ENCODE measurements at places on chromosomes 4 and X.

DNA sequence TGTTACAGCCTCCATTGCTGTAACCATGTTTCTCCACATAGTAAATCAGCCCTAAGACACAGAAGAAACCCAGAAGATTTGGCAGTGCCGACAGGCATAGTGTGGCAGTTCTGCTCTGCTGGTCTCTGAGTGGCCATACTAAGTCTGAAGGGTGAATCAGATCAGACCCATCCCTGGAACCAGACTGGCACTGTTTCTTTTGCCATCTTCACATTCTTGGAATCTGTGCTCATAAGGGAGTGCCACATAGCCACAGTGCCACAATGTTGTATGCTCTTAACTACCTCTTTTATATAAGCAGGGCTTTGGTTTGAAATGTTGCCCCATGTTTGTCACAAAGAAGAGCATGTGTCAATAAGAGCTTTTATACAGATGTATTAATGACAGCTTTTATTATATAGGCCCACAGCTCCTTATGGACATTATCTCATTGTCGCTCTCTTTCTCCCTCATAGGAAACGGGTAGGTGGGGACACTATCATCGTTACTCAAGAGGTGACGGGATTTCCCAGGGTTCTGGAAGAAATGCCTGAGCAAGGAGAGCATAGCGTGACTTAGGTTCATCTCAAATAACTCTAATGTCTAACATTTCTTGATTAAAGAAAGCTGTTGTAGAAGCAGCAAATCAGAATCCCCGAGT, 128.2 kb downstream of the CBR4 start:
- DNase-seq: no peak

DNA sequence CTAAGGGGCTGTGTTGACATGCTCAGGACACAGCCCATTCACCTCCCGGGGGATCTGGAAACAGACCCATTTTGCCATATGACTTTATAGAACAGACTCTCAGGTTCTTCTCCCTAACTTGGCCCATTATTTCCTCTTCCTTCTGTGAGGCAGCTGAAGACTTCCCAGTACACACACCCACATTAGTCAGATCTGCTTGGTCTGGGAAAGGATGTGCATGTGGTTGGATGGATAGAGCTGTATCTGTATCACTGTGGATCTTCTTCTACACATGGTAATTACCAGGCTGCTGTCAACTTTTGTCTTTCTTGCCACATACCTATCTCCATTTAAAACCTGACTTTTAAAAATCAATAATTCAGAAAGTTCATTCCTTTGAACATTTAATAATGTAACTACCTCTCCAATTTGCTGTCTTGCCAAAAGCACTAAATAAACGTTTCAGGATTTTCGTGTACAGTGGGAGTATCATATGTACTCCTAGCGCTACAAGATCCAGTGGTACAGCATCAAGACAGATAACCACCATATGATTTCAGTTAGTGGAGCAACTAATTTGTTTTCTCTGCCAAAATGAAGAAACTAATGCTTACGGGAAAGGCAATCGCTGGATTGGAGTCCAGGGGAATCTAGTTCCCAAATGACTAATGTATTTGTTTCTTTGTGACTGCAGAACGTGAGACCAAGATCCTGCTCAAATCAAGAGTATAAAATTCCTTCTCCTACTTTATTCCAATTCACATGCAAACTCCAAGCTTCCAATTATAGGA, 134.1 kb upstream of the MAP3K15 start:
- no peak for DNase-seq

DNA sequence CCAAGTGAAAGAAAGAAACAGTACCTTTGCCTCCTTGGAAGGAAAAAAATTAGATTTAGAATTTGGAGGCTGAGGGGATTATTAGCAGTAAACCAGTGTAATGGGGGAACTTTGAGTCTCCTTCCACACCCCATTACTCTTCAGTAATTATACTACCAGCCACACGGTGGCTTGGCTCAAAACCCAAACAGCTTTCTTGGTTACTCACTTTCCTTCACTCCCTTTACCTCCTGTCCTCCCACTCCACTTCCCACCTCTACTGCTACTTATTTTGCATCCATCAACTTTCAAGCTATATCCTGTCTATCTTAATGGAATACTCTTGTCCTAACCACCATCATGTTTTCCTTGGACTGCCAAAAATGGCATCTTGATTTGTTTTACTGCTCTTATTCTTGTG, 310.6 kb upstream of the AADAT start:
- DNase-seq: no peak

- DNase-seq: no peak
Measured at GRCh38 chr4:110020139-110020538, 107.5 kb downstream of the EGF start.

DNA sequence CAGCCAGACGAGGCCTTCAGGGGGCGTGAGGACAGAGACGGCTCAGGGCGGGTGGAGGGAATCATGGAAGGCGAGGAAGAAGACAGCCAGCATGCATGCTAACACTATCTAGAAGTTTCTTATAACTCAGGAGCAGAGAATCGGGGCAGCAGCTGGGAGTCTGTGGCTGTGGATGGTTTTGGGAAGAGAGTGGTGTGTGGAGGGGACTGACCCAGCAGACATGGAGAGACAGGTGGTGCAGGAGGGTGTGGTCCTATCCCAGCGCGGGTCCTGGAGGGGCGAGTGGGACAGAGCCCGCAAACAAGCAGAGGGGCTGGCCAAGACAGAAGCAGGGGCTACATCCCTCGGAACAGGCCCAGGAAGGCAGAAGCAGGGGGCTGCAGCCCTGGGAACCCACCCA, 192.1 kb downstream of the AFAP1 start:
- DNase-seq: no peak

DNA sequence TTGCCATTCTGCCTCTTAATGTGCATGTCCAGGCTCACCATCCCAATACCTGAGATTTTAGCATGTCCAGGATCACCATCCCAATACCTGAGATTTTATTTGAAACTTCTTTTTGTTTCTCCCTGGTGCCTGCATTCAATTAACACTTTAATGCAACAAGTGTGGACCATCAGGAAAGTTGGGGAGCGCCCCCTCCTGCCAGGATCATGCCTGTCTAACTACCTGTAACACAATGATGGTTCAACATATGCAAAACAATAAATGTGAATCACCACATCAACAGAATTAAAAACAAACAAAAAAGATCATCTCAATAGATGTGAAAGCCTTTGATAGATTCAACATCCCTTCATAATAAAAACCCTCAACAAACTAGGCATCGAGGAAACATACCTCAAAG, 1359.5 kb upstream of the DIAPH2 start:
- no peak for DNase-seq

DNA sequence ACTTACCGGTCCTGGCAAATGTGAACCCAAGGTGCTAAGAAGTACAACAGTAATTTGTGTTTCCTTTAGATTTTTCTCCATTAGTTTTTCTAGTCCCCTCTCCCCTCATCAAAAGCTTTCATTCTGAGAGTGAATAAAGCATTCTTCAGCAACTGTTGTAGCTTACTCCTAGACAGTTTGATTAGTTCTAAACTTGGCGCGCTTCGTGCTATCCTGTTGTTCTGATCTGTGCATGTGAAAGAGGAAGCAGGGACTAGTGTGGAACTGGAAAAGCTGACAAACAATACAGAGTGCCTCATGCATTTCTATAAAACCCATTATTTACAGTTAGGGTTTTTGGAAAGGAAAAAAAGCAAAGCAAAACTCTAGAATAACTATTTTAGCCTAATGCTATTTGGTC, 556.9 kb upstream of the SLIT2 start:
- no peak for DNase-seq

DNA sequence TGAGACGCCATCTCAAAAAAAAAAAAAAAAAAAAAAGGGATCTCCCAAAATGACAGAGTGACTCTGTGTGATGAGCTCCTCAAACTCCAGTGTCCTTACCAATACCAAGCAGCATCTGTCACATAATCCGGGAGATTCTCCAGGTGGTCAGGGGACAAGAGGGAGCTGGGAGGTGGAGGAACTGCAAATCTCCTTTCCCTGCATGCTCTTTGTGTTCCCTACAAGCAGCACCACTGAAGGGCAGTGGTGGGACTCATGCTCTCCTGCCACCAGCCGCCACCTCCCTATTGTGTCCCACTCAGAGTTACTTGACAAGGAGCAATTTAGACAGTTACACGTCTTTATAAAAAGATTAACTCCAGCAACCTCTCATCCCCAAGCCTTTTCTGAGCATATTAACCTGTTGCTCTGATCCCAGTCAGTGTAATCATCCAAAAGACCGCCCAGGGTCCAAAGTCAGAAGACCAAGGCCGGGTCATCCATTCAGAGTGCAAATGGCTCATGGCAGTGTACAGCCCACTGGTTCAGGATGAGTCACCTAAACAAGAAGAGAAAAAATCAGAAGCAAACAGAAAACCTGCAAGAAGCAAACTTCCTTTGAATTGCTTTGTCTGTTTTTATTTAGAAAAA, 23.6 kb downstream of the MGST2 start:
- no peak for DNase-seq

DNA sequence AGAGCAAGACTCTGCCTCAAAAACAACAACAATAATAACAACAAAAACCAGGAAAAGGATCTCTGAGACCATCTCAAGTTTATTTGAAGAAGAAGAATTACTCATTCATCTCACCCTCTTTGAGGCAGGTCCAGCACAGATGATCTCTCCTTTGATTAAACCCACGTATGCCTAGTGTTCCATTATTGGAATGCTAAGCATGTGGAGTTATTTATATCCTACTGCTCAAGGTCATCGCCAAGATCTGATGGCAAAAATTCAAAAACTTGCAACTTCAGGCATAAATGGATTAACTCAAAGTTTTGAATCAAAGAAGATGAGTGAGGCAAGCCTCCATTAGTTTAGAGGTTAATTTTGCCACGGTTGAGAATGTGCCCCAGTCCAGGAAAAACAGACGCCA, 184.2 kb downstream of the DHRSX start:
- no peak for DNase-seq

DNA sequence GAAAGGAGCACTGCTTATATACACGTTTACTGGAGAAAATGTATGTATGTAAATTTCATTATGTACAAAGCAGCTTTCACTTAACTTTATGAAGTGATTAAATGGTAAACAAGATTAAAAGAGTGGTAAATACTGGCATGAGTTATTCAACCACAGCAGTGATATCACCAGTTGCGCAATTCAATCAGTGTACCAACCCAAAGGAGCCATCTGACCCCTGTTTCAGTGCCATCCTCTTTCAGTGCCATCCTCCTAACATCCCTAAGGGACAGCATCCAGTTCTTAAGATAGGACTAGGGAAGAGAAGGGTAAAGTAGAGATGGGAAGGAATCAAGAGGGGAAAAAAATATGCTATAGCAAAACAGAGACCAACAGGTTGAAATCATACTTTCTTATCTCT, 16.2 kb downstream of the HPF1 start:
- no peak for DNase-seq

DNA sequence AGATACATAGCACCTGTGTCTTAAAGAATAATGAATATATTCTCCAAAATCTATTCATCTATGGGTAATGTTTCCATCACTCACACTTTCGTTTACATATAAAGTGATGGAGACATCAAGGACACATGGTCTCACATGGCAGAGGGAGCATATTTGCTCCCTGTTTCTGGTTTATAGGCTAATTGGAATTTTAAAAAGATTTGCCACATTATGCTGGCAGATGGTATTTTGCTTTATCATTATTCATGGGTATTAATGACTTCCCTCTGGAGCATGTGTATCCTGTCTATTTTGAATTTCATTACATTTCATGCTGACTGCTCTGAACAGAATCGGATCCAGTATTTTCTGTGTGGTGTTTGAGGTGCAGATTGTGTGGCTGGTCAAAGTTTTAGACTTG, 79.0 kb downstream of the PDGFRA start:
- DNase-seq: no peak

GRCh38 chr4:186405957-186406356, 140.0 kb downstream of the F11 start:
- DNase-seq: no peak

GRCh38 chr4:7019367-7019766, 23.8 kb upstream of the TADA2B start:
- DNase-seq: no peak

- peak; percentile 45 for DNase-seq
Measured at GRCh38 chrX:155767051-155767875, 113.9 kb upstream of the VAMP7 start.

DNA sequence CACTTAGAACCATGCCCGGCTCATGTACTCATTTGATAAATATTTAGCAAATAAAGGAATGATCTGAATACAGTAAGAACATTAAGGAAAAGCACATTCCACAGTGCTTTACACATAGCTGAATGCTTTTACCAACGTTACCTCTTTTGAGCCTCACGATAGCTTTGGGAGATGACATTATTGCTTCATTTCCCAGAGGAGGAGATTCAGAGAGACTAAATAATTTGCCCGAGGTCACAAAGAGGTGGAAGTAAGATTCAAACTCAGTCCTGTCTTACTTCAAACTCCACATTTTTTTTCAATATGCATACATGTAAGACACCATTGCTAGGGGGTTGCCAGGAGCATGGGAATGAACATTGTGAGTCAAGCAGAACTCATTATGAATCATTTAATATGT, 538.5 kb downstream of the BCOR start:
- DNase-seq: no peak

- DNase-seq: no peak
Measured at GRCh38 chr4:139256349-139256748, 23.7 kb downstream of the MGARP start.

- DNase-seq: no peak
Measured at GRCh38 chr4:47535567-47536147, 50.6 kb downstream of the ATP10D start.

DNA sequence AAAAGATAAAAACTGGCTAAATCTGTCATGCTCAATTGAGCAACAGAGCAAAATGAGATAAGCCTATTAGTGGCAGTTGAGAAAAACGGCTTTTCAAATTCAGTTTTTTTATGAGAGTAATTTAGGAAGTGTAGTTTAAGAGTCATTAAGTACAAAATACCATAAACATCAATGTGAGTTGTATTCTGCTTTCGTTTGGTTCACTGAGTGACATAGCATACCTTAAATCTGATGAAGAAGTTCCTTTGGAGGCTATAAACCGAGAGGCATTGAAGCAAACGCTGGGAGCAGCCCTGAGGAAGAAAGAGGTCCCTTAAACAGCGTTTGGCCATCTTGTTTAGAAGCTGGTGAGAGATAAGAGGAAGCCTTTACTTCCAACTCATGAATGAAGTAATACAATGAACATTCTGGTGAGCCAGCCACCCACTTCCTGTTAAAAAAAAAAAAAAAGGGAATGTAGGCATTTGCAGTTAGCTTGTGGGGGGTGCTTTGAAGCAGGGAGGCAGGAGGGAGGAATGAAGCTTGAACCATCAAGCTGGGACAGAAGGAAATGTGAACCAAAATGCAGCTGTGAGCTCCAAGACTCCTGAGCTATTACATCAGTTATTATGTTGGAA, 132.3 kb downstream of the ZNF330 start:
- DNase-seq: no peak

- DNase-seq: peak; percentile 45
Measured at GRCh38 chr4:102616636-102617035, 115.5 kb downstream of the NFKB1 start.

- no peak for DNase-seq
Measured at GRCh38 chr4:86523333-86523732, 70.8 kb upstream of the PTPN13 start.
